Stimulated activated CD8-positive, alpha-beta memory T cell treated with anti-CD3 and anti-CD28 coated beads, Interleukin-7, amount 100 ng/mL, for 1 hour (primary cell): ENCODE measurements at places on chromosomes 3 and 15.

GRCh38 chr15:53976844-53977392 lies 1.3 kb upstream of the UNC13C start:
- no peak for DNase-seq

- DNase-seq, result no peak
Measured at GRCh38 chr3:39209329-39209970, 17.1 kb upstream of the XIRP1 start.

GRCh38 chr3:67529337-67529736 lies 125.1 kb downstream of the SUCLG2 start:
- DNase-seq, result no peak

DNA sequence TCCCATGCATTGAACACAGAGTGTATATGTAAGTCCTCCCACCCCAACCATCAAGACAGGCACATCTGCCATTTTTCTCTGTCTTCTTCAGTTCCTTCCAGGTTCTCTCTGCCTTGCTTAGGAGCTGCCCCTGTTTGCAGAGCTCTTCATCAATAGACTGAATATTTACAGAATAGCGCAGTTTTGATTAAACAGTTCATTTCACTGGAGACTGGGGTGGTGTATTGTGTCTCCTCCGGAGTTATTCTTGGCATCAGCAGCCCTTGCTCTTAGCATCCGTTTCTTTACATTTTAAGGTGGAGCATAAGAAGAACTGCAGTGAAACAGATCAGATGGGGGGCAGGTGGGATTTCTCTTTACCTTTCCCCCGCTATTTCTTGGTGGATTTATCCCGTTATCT lies 87.7 kb downstream of the LIPC start:
- DNase-seq, result no peak

- DNase-seq, result no peak
Measured at GRCh38 chr3:194952841-194953241, 267.2 kb downstream of the FAM43A start.
